Hepatocyte (in vitro differentiated cells): ENCODE measurements at places on chromosomes 5 and 9.
A peak's percentile ranks its signal among the peaks of the same experiment; 100 is the strongest.

DNA sequence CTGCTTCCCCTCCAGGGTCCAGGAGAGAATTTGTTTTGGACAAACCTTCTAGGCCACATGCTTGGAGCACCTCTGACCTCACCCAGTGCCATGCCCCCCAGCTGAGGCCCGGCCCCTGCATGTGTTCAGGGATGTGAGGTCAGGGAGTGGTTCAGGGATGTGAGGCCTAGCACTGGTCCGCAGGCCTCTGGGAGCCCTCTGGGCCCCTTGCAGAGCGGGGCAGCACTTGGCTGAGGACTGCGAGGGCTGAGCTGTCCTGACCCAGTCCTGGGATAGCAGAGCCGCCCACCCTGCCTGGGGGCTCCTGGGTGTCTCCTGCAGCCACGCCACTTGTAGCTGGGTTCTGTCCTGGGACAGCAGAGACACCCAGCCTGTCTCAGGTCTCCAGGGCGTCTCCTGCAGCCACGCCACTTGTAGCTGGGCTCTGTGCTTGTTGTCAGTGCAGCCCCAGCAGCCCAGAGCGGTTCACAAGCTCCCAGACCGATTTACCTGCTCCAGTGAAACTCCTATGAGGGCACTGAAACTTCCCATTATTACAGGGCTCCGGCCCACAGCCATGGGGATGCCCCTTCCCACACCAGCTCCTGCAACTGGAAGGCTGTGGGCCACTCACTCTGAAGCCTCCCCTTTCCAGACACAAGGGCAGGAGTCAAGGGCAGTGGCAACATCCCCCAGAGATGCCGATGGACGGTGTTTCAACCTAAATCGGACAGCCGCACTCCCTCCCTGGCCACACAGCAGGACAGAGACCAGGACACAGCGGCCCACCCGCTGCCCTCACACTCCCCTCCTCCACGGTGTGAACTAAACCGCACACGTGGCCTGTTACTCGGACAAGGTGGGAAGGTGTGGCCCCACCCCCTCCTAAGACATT, 5.4 kb upstream of the CEP72 start:
- DNase-seq: no peak

- no peak for DNase-seq
Observed at GRCh38 chr5:142938266-142938880, 168.2 kb downstream of the ARHGAP26 start.

DNA sequence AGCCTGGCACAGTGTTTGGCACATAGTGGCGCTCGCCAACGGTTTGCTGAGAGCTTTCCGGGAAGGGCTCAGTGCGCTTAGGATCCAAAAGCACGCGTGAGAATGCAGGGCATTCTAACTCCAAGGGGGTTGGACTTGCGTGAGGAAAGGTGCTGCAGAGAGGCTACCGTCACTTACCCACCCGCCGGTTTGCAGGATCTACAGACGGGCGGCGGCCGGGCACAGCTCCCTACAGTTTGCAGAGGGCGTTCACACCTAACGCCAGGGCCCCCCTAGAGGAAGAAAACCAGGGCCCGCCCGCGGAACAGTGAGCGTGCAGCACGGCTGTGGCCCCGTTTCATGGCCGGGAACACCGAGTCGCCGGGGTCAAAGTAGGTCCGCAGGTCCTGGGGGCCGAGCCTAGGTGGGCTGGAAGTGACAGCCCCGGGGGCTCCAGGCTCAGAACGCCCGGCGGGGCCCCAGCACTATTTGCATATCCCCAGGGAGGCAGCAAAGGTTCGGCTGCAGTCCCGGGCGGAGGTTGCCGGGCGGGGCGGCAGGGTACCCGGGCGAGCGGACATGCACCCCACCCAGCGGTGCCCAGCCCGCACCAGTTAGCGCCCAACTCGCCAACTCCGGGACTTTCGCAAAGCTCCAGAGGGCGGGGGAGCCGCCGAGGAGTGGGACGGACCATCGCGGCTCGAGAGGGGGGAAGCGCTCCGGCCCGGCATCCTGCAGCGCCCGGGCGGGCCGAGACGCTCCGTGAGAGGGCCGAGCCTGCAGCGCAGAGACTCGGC, 526 bp upstream of the GALNT10 start:
- DNase-seq: peak; percentile 87

DNA sequence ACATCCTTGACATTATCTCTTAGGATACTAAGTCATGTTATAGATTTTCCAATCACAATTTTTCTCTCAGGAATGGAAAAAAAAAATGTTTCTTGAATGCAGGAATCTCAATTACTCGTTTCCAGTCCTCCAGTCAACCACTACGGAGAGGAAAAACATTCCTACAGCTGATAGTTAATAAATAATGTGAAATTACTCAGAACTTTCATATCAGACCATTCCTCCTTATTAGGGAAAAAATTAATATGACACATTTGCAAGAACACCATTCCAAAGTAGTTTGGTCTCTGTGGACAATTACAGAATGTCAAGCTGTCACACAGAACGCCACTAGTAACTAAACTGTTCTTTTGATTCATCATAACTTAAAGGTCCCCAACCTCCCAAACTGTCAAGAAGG, 31.5 kb downstream of the MED27 start:
- no peak for DNase-seq

GRCh38 chr5:14415024-14415697, 166.4 kb upstream of the OTULINL start:
- DNase-seq: no peak

- DNase-seq: no peak
Observed at GRCh38 chr9:14957109-14957508, 46.9 kb upstream of the FREM1 start.

DNA sequence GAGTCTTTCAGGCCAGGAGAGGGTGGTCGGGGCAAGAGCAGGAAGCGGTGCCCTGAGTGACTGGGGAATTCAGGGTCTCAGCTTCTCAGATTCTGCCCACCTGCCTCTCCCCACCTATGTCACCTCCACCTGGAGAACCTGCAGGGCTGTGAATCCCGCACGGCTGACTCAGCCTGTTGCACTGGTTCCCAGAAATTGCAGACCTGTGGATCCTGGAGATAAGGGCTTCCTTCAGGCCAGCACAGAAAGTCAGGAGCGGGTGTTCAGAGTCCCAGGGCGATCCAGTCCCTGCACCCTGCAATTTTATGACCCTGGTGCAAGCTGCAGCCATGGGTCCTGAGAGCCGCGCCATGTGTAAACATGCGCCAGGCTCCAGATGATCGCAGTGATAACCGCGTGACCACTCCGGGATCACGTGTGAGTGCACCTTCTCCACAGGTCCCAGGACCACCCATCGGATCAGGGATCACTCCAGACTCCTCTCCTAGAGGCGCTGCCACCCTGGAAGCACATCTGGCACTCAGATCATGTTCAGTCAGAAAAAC, 17.8 kb downstream of the IRX4 start:
- DNase-seq: no peak

- DNase-seq: no peak
Observed at GRCh38 chr5:166338801-166339200, 1952.6 kb upstream of the WWC1 start.

GRCh38 chr9:133261103-133261752, 13.8 kb downstream of the ABO start:
- DNase-seq: no peak

DNA sequence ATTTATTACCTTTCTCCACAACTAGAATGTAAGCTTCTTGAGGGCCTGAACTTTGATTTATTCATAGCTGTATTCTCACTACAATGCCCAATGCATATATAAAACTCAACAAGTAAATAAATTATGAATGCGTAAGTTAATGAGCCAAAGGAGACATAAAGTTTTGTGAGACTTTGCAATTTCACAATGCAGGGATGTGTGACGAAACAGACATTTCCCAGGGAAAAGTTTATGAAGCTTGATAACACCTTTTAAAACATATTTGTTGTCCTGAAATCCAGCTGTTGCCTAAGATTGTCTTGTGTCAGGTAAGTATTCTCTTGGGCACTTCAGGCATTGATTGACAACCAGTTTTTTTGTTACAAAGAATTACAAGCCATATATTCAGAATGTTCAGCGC, 800.1 kb downstream of the BRINP1 start:
- DNase-seq: no peak

GRCh38 chr5:9447691-9448090, 98.2 kb downstream of the SEMA5A start:
- DNase-seq: no peak

DNA sequence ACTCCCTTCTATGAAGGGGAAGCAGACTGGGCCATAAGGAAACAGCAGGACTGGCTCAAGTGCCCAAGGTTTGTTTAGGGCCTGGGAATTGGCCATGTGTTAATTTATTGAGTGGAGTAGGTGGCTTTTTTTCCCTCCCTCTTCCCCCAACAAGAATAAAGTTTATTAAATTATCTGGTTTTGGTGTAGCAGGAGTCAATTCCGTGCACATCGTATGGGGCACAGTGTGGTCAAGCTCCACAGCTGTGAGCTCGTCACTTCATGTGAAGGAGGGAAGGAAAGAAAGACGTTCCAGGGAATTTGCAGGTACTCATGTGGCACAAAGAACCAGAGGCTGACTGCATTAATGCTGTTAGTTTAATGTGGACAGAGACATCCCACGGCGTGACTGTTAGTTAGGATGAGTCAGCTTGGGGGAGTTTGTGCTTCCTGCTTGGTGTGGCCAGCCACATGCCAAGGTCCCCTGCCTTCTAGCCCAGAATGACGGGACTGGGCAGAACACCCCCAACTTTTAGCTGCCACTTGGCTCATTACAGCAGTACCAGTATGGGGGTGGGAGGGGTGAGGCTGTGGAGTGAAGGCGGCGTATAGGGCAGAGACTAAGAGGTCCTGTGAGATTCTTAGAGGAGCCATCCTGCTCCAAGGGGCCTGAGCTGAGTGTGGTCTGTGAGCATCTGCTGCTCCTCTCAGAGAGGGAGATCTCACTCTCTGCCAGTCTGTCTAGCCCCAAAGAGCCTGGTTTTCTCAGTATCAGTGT, 33.2 kb downstream of the CSF1R start:
- no peak for DNase-seq

DNA sequence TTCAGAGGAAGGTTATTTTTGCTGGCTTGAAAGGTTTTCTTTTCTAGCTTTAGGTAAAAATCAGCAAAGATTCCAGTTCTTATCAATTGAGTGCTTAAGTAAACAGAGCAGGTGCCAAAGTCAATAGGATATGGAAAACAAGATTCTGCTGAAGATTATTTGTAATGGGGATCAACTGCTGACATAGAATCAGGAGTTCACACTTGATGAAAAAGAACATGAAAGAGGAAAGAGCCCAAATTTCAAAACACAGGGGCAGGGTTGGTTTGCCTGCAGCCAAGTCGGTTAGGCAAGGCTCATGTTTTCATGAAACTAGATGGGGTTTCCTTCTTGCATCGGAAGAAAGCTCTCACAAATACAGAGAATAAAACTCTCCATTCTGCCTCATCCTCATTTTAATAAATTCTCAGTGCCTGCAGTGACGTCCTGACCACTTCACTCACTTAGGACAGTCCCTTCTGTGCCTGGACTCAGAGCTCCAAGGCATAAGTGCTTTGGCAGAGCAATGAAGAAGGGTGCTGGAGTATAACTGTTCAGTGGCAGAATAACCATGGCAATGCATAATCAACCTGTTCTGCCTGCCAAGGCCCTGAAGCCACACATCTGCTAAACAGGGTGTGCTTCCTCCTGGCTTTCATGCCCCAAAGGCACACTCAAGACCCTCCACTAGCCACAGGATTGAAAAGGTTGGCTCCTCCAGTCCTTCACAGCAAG, 179.6 kb downstream of the GNAQ start:
- DNase-seq: no peak

- DNase-seq: no peak
Observed at GRCh38 chr5:100788417-100788816, 114.7 kb downstream of the ST8SIA4 start.

DNA sequence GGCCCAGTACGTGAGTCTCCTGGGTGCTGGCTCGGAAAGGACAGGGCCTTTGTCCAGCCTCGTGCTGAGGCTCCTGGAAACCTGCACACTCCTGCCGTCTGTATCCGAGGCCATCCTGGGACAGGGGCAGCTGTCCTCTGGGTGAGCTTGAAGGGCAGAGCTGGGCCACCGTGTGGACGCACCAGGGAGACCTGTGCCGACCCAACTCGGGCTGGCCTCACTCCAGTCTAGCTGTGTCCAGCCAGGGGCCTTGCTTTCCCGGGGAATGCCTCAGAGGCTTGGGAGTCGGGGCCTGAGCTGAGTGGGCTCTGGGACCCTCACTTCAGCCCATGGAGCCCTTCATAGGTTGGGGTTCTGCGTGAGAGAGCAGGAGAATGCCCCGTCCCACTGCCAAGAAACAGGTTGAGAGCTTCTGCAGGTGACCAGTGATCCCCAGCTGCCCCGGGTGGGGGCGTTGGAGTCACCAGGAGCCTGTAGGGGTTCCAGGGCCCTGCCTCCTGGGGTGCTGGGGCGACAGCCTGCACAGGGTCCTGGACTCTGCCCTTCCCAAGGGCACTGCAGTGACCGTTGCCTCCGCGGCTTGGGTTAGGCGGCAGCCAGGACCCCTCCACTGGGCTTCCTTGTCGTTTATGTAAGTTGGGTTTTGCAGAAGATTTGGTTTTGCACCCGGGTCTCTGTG, 60.1 kb downstream of the COL5A1 start:
- DNase-seq: no peak

GRCh38 chr9:124480621-124480981, 26.6 kb downstream of the NR5A1 start:
- peak; percentile 56 for DNase-seq

DNA sequence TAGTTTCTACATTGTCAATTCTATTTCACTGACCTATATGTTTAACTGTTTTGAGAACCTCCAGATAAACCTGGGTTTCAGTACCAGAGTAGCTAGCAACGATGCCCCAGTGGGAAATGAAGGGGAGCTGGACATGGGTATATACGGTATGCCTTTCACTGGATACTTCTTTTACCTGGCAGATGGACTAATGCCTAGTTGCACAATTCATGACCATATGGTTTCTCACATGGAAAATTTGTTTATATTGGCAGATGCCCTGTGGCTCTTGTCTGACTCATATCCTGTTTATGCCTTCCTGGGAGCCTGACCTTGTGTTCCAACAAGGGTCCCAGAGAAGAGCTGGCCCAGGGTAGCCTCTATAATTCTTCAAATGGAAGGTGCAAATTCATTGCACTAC, 144.1 kb downstream of the MAT2B start:
- no peak for DNase-seq

- DNase-seq: no peak
Observed at GRCh38 chr5:73629456-73629855, 3.5 kb downstream of the ARHGEF28 start.
